ENCODE measurements at places on chromosomes 12 and 14.

DNA sequence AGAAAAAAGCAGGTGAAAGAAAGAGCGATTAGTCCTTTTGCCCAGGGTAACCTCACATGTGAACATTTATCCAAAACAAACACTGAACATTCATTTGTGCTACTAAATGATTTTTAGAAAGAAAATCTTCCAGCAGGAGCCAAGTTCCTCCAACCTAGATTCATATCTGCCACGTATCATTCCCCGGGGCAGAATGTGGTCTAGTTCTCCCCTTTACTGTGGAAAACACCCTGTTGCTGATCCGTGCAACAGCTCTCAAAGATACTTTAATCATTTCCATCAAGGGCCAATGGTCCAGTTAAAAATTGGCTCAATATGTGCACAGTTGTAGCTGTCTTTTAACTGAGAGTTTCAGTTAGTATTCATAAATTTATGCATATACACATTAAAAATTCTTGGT lies 479.1 kb downstream of the ATP23 start:
- peak; percentile 29 for DNase-seq

DNA sequence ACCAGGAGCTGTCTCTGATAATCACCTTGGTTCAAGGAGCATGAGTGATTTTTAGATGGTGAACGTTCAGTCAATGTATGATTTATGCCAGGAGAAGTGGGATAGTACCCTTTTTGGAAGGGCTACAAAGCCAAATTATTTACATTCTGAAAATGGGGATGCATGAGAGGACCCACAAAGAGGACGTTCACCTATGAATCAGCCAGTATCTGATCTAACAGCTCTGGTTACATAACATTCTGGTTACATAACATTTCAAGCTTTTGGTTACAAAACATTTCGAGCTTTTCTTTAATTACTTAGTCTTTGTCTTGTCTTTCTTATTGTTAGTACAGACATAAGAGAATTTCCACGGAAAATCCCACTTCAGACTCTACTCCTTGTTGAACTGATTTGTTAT lies 68.8 kb downstream of the SLCO1A2 start:
- DNase-seq: no peak

- DNase-seq: peak; percentile 25
These were observed 9.5 kb upstream of the CSAD start for GRCh38 chr12:53190108-53190729.

- DNase-seq: peak; percentile 2
These were observed 124.9 kb upstream of the ATXN7L3B start for GRCh38 chr12:74412606-74413230.

- DNase-seq: no peak
These were observed 32.2 kb downstream of the CRADD start for GRCh38 chr12:93709386-93709785.

DNA sequence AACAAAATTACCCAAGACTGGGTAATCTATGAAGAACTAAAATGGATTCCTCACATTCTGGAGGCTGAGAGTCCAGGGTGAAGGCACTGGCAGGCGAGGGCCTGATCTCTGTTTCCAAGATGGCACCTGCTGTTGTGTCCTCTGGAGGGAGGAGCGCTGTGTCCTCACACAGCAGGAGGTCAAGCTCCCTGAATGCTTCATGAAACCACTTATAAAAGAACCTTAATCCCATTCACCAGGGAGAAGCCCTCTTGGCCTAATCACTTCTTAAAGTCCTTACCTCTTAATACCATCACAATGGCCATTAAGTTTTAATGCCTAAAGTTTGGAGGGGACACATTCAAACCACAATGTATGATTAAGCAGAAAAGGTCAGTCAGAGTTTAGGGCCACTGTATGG lies 172.4 kb downstream of the EMP1 start:
- peak; percentile 63 for DNase-seq

DNA sequence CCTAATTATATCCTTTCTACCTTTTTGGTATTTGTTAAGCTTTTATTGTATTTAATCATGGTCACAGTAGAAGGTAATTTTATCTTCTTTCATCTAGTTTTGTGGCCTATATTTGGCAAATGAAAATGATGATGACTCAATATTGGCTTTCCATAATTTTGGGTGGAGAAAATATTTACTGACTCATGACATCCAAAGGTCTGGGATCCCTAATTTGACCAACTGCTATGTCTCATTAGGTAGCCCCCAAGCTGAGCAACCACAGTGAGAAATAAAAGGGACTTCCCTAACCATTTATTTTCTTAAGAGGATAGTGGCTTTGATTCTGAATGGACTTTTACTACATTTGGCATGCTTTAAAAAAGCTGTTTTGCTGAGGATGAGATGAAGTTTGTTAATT lies 289.5 kb downstream of the RMST start:
- DNase-seq: no peak

DNA sequence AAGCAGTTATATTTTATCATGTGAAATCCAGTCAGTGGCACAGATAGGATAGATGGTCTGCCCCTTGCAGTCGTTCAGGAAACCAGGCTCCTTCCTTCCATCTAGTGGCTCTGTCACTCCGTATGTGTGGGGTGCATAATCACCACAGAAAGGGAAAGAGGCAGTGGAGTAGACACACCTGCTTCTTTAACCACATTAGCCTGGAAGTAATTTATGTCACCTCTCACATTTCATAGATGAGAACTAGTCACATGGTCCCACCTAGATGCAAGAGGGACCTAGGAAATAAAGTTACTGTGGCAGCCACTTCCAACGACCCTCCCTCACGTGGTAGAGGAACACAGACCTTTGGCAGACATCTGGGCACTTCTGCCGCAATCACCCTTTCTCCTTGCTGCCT lies 14.2 kb upstream of the RNU6-8 start:
- peak; percentile 80 for DNase-seq

- DNase-seq: no peak
These were observed 153.7 kb downstream of the CEP128 start for GRCh38 chr14:80787876-80788275.

DNA sequence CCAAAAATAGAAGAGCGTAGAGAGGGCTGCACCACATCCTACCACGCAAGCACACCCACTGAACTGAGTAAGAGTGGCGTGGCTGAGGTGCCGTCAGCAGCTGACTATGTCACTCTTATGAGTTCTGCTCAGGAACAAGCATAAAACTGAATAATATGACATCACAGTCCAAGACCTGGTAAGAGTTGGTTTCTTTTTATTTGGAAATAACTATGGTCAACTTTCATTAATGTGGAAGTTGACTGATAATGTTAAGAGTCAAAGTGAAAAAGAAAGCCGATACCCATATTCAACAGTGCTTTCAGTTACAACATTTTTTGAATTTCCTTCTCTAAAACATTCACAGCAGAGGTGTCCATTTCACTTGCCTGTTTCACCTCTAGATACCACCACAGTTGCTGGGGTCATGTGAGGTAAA lies 44.6 kb downstream of the GNS start:
- no peak for DNase-seq

- no peak for DNase-seq
These were observed 31.8 kb downstream of the ATXN3 start for GRCh38 chr14:92074555-92074954.

DNA sequence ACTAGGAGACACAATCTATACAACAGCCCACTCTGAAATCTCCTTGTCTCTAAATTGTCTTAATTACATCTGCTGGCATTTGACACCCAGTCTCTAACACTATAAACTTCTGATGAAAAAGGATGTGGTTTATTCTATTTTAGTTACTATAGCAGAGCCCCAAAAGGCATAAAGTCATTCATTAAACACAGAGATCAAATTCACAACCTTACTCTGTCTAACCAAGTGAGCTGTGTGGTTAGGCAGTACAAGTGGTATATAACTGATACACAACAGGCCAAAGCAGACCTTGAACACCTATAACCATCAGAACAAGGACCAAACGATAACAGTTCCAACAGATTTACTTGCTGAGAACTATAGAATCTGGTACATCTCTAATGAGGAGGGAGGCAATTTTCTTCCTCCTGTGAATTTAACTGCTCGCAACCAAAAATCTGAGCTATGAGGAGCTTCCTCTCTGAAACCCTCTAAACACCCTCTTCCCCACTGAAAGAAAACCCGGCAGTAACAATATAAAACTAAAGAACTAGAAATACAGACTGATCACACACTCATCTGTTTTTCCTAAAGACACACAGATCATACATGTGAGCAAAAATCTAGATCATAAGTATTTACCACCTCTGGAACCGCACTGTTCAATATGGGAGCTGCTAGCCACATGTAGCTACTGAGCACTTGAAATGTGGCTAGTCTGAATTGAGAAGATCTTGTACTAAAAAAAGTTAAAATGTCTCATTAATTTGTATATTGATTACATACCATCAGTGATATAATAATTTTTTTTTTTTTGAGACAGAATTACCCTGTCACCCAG lies 17.7 kb downstream of the SPPL3 start:
- no peak for DNase-seq

DNA sequence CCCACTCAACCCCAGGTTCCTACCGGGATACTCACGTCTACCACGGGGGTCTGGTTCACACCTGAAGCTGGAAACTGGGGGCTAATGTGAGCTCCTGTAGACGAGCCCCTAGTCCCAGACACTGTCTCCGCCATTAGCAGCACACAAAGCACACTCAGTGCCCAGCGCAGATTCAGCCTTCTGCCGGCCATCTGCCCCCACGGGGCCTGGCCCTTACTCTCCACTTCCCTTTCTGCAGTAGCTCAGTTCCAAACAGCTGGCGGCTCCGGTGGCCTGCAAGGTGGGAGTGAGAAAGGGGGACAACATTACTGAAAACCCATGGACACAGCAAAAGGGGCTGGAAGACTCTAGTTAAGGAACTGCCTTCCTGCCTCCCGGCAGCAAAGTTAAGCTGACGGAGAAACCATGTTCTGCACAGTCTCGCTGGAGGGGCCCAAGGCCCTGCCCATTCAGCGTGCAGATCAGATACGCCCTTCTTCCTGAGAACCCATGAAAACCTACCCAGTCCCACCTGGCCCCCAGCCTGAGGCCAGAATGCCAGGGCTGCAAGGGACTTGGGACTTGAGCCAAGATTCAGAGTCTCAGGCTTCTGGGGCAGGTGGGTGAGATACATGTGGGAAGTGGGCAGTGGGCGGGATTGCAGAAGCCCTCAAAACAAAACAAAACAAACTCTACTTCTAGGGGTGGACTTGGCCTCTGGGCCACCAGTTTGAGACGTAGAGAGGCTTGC lies 2.1 kb downstream of the SLC8B1 start:
- no peak for DNase-seq

GRCh38 chr12:92759634-92760268 lies 57.0 kb downstream of the PLEKHG7 start:
- no peak for DNase-seq

DNA sequence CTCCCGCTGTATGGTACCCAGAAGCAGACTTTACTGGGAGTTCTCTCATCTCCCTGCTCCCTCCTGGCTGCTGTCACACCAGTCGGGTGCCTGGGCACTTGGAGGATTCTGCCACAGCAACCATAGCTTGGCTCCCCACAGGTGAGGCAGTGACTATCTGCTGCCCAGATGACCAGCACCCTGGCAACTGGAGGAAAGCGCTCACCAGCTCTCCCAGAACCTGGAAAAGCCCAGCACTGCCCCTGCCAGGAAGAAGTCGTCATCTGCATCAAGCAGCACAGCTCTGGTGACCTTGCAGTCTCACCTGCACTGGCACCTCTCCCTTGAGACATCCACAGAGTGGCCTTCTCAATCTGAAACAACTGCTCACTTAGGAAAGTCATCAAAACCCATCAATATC lies 31.9 kb upstream of the TC2N start:
- no peak for DNase-seq

DNA sequence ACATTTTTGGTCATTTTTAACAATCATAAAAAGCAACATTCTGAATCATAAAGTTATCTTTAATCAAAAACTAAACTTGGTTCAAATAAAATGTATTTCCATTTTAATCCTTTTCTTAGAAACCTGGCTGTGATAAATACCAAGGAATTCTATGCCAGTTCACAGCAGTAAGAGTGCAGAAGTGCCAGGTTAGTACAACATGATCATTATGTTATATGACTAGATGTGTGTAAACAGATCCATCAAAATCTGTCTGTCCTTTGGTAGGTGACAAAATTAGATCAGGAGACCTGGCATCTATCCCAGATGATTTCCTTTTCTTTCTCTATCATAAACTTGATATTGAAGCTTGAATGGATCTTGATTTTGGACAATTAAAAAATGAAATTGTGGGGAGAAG lies 200.6 kb upstream of the STXBP6 start:
- DNase-seq: no peak

DNA sequence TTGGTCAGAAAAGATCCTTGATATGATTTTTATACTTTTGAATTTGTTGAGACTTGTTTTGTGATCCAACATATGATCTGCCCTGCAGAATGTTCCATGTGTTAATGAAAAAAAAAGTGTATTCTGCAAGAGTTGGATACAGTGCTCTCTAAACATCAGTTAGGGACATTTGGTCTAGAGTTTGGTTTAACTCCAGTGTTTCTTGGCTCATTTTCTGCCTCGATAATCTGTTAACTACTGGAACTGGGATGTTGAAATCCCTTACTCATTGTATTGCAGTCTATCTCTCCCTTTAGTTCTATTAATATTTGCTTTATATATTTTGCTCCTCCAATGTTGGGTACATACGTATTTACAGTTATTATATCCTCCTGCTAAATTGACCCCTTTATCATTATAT lies 18.3 kb upstream of the TXNRD1 start:
- DNase-seq: no peak

GRCh38 chr12:117189725-117190209 lies 503 bp downstream of the FBXO21 start:
- peak; percentile 25 for DNase-seq

GRCh38 chr14:34826661-34827060 lies 48.5 kb downstream of the BAZ1A start:
- no peak for DNase-seq

GRCh38 chr14:32667287-32667686 lies 271.4 kb upstream of the NPAS3 start:
- DNase-seq: no peak

- no peak for DNase-seq
These were observed 21.5 kb downstream of the YLPM1 start for GRCh38 chr14:74784634-74785033.

DNA sequence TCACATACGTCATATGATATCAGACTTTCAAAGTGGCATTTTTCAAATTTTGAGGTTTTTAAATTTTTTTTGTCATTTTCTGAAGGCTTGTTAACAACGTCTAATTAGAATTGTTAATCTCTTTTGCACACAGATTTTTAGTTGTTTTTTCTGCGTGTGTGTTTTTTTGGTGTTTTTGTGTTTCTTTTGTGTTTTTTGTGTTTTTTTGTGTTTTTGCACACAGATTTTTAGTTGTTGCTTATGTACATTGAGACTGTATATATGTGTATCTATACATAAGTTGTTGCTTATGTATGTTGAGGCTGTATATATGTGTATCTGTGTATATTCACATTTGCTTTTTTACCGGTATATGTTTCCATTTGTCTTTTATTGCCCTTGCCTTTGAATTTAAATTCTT lies 30.8 kb downstream of the ARID2 start:
- no peak for DNase-seq
